CD14-positive monocyte (primary cell): ENCODE measurements at places on chromosomes 5 and 9. TPM values are rescaled to one million over a fixed set of nuclear protein-coding genes. Genes with fewer than 3 reads are reported as not detected.

Gene AMACR
- polyA plus RNA-seq = 0.66 and 1.2 TPM in 2 replicates

Gene RANBP17
- 0.07 and 0.14 TPM in 2 replicates for polyA plus RNA-seq

Gene HARS2
- polyA plus RNA-seq = 6.4 TPM

Gene CATSPER3
- polyA plus RNA-seq = 0.52 TPM

Gene QRFP
- 0.60 and 0.64 TPM in 2 replicates for polyA plus RNA-seq

Gene RNF224
- not detected for polyA plus RNA-seq

Gene ADAMTS12
- not detected in 2 replicates for polyA plus RNA-seq

Gene C5orf22
- 20.2 TPM for polyA plus RNA-seq

Gene FBP2
- not detected in 2 replicates for polyA plus RNA-seq

Gene FOXD4L3
- polyA plus RNA-seq = not detected
